DMS79 (cell line): ENCODE measurements at places on chromosomes 7 and 10.

GRCh38 chr10:110141185-110141584 lies 66.2 kb upstream of the MXI1 start:
- no peak for DNase-seq

- DNase-seq = no peak
Measured at GRCh38 chr7:83362871-83363550, 200.3 kb upstream of the PCLO start.

- DNase-seq = no peak
Measured at GRCh38 chr7:108296911-108297310, 159.3 kb downstream of the NRCAM start.

GRCh38 chr7:30238721-30239441 lies 45.5 kb upstream of the ZNRF2 start:
- peak; percentile 48 for DNase-seq

DNA sequence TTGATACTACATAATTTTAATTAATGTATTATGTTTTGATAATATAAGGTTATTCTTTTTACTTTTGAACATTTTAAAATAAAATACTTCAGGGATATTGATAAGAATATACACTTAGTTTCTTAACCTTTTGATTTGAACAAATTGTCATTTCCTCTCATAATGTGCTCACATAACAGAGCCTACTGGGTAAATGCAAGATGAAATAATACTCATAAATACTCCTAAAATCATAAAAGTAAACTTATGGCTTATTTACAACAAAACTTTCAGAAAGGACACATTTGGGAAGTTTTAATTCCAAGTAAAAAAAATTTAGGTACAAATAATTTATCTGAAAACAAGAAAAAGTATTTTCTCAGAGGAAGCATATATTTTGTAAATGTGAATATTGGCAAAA lies 101.6 kb upstream of the ABCB5 start:
- DNase-seq = no peak
